ENCODE measurements at places on chromosomes 6 and 20. TPM values are rescaled to one million over a fixed set of nuclear protein-coding genes. Genes with fewer than 3 reads are reported as not detected.

Gene PRPH2
- 6.6 TPM for total RNA-seq

Gene MED23
- 39.8 TPM for total RNA-seq

Gene C6orf47
- total RNA-seq: 17.8 TPM

Gene CCN6
- 3.5 TPM for total RNA-seq

Gene LPA
- 2.4 TPM for total RNA-seq

Measured in testis (tissue), 5 donors.